Activated T-helper 2 cell treated with anti-CD3 and anti-CD28 coated beads, Interferon-gamma antibody, Interleukin-2, Interleukin-4, amounts not matched to agents 10 μg/mL and 5 μg/mL and 100 μg/mL, durations not matched to agents 14 hours and 24 hours and 36 hours (primary cell): ENCODE measurements at places on chromosomes 13 and 19. TPM values are rescaled to one million over a fixed set of nuclear protein-coding genes. Genes with fewer than 3 reads are reported as not detected.

GRCh38 chr19:4322942-4323665 is 15.5 kb downstream of the STAP2 start:
- H3K27ac ChIP-seq: no peak overlapping the region
- peaks cover 23% of the 10 kb centered on the region for H3K36me3 ChIP-seq
- no peak overlapping the region for H3K4me3 ChIP-seq
- peaks cover 14% of the 10 kb centered on the region for H3K4me1 ChIP-seq
- H3K27me3 ChIP-seq: peaks cover 3% of the 10 kb centered on the region

DNA sequence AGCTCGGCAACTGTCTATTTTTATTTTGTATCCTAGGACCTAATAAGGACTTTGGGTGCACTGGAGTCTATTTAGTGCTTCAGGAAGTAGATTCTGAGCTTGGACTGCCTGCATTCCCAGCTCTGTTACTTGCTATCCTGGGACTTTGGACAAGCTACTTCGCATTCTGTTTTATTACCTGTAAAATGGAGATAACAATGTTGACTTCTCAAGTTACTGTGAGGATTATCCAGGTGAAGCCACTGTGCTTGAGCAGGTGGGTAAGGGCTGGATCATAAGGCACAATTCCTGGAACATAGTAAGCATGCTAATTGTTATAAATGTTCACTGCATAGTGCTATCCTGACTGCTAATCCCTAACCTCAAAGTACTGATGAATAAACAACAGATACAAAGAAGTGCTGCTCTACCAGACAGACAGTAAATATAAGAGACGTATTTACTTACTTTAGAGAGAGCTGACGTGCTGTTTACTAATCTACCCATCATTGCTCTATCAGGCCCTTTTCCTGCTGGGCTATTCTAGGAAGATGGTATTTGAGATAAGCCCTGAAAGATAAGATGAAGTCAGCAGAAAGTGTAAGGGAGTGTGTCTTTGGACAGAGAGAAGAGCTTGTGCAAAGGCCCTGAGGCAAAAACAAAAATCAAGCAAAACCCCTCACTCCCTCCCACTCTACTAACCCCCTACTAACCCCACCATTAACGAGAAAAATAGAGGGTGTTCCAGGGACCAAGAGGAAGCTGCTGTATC is 50.8 kb upstream of the FLT1 start:
- H3K36me3 ChIP-seq: no peaks in the 10 kb centered on the region
- DNase-seq: no peak
- peaks cover 11% of the 10 kb centered on the region for H3K4me1 ChIP-seq
- H3K27ac ChIP-seq: no peak overlapping the region
- peaks cover 6% of the 10 kb centered on the region for H3K27me3 ChIP-seq

GRCh38 chr19:49340865-49341718 is 5.9 kb downstream of the CD37 start:
- no peak overlapping the region for H3K4me3 ChIP-seq
- no peak overlapping the region for H3K27ac ChIP-seq
- H3K4me1 ChIP-seq: peaks cover 22% of the 10 kb centered on the region
- H3K27me3 ChIP-seq: no peaks in the 10 kb centered on the region
- peaks cover 37% of the 10 kb centered on the region for H3K36me3 ChIP-seq

GRCh38 chr13:27128825-27129627 is 42.6 kb downstream of the USP12 start:
- H3K36me3 ChIP-seq: peaks cover 56% of the 10 kb centered on the region
- H3K4me3 ChIP-seq: no peak overlapping the region
- peak overlapping the region; percentile 42 for H3K27ac ChIP-seq
- no peaks in the 10 kb centered on the region for H3K27me3 ChIP-seq
- DNase-seq: no peak
- peaks cover 59% of the 10 kb centered on the region for H3K4me1 ChIP-seq

GRCh38 chr13:54657588-54657987 is 1629.0 kb downstream of the OLFM4 start:
- H3K27ac ChIP-seq: no peak overlapping the region
- H3K27me3 ChIP-seq: no peaks in the 10 kb centered on the region
- H3K4me3 ChIP-seq: no peak overlapping the region
- no peaks in the 10 kb centered on the region for H3K36me3 ChIP-seq

DNA sequence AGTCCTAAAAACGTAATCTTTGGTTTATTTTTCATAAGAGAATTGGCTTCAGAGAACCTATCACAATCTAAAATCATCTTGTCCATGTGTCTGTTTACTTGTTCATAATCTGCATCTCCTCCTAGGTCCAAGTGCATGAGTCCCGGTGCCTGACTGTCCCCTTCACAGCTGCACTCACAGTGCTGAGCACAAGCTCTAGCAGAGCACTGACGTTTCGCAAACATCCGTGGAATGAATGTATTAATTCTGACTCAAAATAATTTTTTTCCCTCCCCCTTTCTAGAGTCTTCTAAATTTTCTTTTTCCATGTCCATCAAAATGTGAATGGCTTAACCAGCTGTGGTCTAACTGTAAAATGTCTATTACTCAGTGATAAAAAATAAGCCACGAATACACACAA is 245.5 kb upstream of the TSHZ3 start:
- no peak overlapping the region for H3K4me3 ChIP-seq
- H3K27ac ChIP-seq: no peak overlapping the region
- no peak for DNase-seq
- no peaks in the 10 kb centered on the region for H3K27me3 ChIP-seq

- no peaks in the 10 kb centered on the region for H3K4me1 ChIP-seq
- H3K27me3 ChIP-seq: no peaks in the 10 kb centered on the region
- DNase-seq: no peak
- H3K4me3 ChIP-seq: no peak overlapping the region
- no peaks in the 10 kb centered on the region for H3K36me3 ChIP-seq
These were observed 299.3 kb upstream of the ARGLU1 start for GRCh38 chr13:106867249-106867648.

DNA sequence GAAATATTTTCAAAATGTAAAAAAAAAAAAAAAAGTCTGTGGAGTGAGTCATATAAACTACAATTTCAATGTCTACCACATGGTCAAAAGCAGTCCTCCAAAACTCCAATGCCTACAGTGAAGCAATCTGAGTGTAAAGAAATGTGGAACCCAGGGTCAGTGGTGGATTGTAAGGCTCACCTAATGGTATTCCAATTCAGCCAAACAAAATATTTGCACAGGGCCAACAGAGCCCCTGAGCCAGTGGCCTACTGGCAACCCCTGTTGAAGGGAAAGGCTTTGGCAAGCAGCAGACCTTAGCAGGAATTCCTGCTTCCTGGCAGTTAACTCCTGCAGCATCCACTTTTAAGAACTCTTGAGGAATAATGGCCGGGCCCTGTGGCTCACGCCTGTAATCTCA is 3.4 kb downstream of the DNMT1 start:
- no peaks in the 10 kb centered on the region for H3K27me3 ChIP-seq
- DNase-seq: no peak
- H3K4me1 ChIP-seq: peaks cover 33% of the 10 kb centered on the region
- H3K36me3 ChIP-seq: peaks cover 57% of the 10 kb centered on the region
- no peak overlapping the region for H3K4me3 ChIP-seq

- no peak overlapping the region for H3K27ac ChIP-seq
- no peaks in the 10 kb centered on the region for H3K36me3 ChIP-seq
- H3K4me1 ChIP-seq: no peaks in the 10 kb centered on the region
- no peaks in the 10 kb centered on the region for H3K27me3 ChIP-seq
- H3K4me3 ChIP-seq: no peak overlapping the region
These were observed 238.4 kb upstream of the PRR20A start for GRCh38 chr13:56902276-56902675.

GRCh38 chr19:30924670-30925069 is 424.6 kb downstream of the TSHZ3 start:
- no peak overlapping the region for H3K4me3 ChIP-seq
- no peak for DNase-seq
- no peak overlapping the region for H3K27ac ChIP-seq
- no peaks in the 10 kb centered on the region for H3K4me1 ChIP-seq

- no peak overlapping the region for H3K27ac ChIP-seq
- H3K4me1 ChIP-seq: peaks cover 6% of the 10 kb centered on the region
- DNase-seq: no peak
- peaks cover 7% of the 10 kb centered on the region for H3K36me3 ChIP-seq
These were observed 11.7 kb downstream of the DACT3 start for GRCh38 chr19:46648961-46649960.

- no peak for DNase-seq
- H3K27me3 ChIP-seq: no peaks in the 10 kb centered on the region
- H3K27ac ChIP-seq: no peak overlapping the region
- H3K4me1 ChIP-seq: no peaks in the 10 kb centered on the region
- no peak overlapping the region for H3K4me3 ChIP-seq
These were observed 79.4 kb upstream of the NBEA start for GRCh38 chr13:34862716-34863115.

The AP1M2 gene
- not detected in 2 replicates for total RNA-seq

The PCDH8 gene
- 0.14 TPM in 1 of 2 replicates, not detected in the other for total RNA-seq
